ENCODE measurements at places on chromosomes 12 and 14.

DNA sequence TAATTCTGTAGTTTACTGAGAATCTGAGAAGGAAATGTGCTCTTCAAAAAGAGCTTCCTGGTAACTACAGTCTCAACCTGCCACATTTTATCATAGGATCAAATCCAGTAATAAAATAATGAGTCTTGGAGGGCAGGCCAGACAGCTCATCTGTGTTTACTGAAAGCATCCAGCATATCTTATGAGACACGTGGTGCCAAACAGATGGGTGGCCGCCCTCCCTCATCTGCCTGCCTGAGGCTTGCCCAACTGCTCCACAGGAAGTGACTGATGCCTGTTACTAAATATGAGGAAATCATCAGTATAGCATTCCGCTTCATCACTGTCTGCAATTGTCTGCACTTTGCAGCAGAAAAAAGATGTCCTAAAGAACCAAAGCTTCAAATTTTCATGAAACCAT is 13.5 kb downstream of the DHRS7 start:
- DNase-seq, result peak; percentile 73

DNA sequence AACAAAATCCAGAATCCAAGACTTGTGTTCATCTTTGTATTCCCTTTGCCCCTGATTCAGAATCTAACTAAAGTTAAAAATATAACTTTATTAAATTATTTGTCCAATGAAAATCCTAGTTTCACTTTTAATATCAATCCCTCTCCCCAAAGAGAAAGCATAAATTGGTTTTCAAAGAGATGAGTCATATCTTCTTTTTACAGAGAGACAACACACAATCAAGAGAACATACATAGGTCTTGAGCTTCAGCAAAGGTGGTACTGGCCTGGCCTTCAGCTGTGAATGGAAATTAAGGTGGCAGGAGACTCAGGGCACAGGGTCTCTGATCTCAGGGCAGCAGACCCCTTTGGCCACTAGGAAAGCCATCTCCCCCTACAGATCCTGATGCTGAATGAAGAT is 4.3 kb upstream of the ASCL1 start:
- DNase-seq, result no peak

DNA sequence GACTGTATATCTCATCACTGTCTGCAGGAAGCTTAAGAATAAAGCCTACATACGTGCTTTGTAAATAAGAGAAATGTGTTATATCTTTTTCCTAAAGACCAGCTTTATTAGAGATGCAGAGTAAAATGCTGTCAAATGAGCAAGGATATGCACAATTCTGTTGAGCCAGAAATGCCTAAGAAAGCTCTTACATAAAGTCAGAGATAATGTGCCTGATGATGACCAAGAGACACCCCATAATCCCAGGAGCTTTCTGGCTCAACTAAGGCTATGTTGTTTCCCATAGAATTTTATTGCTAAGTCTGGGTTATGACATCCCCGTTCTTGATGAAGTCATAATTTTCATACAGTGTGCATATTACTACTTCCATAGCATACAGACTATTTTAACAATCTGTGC is 209.9 kb downstream of the GALC start:
- no peak for DNase-seq

- DNase-seq, result no peak
Measured at GRCh38 chr12:98863167-98863566, 218.1 kb downstream of the APAF1 start.

GRCh38 chr14:52910572-52910971 is 40.3 kb downstream of the FERMT2 start:
- no peak for DNase-seq

- no peak for DNase-seq
Measured at GRCh38 chr12:15627995-15628945, 160.9 kb downstream of the EPS8 start.

DNA sequence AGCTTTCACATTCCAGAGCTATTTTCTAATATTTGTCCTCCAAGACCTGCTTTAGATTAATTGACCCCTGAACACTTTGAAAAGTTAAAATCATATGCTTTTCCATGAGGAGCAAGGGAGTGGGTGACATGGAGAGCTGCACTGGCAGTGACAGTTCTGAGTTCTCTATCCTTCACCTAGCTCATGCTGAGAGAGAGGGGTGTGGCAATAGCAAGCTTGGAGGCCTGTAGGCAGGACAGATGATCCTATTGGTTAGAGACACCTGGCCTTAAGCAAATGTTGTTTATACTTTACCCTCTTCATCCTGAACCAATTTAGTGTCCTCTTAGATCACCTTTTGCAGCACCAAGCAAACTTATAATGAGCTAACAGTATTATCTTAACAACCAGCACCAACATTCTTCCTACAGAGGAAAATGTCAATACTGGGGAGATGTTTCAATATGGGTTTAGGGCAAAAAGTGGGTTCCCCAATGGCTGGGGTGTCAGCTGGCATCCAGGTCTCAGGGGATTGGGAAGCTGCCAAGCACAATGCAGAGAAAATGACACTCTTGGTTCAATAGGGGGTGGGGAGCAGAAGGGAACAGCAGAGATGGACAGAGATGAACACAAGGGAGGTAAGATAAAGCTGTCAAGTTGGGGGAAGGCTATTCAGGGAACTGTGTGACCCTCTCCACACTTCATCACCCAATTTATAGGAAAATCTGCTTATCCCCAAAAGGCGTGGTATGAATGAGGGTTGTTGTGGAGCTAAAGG is 37.0 kb upstream of the PPM1H start:
- DNase-seq, result no peak

DNA sequence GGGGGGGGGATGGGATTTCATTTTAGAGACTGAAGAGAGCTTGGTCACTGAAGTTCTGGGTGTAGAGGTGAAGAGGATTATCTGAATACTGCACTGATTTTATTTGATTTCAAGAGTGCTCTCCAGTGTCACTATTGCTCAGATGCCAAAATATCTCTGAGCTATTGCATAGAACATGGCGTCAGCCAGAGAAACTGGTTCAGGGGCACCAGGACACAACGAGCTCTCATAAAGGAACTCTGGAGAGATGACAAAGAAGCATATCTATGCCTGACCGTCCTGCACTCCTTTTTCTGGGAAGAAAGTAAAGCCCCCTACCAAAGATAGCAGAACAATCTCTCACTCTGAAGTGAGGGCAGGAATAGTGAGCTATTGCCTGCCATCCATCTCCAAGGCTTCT is 2.0 kb downstream of the SLC7A8 start:
- DNase-seq, result no peak

DNA sequence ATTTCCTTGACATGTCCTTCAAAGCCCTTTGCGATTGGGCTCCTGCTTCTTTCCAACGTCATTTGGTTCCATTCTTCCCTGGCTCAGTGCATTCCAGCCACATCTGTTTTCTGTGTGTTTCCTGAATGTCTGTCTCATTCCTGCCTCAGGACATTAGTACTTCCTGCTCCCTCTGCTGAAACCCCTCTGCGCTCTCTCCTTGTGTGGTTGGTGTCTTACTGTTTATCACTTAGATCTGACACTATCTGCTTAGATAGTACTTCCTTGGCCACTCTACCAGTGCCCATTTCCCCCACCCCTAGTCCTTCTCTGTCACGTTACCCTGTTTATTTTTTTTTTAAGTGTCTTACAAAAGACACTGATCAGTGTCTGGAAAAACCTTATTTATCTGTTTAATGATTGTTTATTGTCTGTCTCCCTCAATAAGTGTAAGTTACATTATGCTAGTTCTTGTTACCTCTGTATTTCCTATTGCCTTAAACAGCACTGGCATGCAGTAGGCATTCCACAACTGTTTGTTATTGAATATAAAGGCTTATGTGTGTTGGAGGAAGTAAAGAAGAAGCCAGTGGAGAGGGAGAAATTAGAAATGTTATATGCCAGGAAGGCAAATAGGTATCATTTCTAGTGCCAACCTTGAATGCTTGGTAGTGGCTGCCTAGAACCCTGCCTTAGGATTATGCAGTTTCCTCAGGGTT is 21.5 kb downstream of the DYRK2 start:
- DNase-seq, result no peak

DNA sequence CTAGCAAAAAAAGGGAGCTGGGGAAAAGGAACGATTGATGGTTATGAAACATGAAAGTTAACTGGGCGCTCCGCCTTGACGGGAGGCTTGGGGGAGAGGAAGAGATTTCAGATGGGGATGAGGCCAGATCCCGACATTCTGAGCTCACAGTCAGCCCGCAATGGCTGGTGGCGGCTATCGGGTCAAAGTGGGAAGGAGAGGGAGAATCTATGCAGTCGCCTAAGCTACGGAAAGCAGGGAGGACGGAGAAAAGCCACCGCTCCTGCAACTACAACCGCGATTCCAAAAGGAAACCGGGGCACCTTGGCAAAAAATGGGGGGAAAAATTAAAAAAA is 502 bp downstream of the MPHOSPH9 start:
- DNase-seq, result no peak

GRCh38 chr12:51281202-51281924 is 11.1 kb upstream of the SMAGP start:
- no peak for DNase-seq

DNA sequence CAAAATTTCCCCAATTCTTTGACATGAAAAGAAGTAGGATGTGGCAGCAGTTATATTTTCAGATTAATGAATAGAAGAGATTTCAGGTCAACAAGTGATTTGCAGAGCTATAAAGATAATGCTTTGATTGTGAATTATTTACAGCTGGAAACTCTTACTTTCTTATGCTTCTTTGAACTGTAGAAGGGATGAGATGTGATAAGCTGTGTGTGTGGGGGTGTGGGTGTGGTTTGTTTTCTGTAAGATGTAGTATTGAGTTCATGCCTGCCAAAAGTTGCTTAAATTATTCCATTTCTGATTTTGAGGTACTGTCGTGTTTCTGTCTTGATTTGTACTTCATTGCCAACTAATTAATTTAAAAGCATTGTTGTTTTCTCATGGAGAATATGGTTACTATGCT is 22.7 kb downstream of the AEBP2 start:
- no peak for DNase-seq

DNA sequence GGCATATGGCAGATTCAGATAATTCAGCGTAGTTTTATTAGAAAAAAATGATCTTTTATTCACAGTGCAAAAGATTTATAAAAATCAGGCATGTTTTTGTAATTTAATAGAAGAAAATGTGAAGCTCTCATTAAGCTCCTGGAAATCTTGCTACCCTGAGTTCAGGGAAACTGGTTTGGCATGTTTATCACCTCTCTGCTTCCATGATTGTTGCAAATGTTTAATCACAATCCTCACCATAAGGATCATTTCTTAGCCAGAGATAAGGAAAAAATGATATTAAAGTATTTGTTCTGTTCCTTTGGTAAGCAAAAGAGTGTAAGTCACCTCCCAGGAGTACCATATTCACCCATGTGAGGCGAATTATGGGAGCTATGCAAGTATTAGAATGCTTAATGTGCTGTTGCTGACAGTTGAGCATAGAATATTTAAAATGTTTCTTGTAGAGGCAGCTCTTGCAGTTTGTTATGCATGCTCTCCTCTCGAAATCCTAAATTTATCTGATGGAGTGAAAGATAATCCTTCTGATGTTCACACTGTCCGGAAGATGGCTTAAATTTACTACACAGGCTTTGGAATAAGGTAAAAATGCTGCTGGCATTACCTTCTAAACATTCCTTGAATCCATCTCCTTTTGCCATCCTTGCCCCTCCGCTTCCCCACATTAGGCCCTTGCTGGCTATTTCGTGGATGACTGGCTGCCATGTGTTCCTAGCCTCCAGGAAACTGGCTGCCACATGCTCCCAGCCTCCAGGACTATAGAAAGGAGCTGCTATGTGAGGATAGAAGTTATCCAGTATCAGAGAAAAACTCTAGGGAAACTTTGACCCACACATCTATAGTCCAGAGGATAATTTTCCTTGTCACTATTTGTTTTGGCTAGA is 115.8 kb upstream of the CCDC198 start:
- no peak for DNase-seq

GRCh38 chr12:130563323-130563722 is 152.8 kb downstream of the RIMBP2 start:
- DNase-seq, result no peak

DNA sequence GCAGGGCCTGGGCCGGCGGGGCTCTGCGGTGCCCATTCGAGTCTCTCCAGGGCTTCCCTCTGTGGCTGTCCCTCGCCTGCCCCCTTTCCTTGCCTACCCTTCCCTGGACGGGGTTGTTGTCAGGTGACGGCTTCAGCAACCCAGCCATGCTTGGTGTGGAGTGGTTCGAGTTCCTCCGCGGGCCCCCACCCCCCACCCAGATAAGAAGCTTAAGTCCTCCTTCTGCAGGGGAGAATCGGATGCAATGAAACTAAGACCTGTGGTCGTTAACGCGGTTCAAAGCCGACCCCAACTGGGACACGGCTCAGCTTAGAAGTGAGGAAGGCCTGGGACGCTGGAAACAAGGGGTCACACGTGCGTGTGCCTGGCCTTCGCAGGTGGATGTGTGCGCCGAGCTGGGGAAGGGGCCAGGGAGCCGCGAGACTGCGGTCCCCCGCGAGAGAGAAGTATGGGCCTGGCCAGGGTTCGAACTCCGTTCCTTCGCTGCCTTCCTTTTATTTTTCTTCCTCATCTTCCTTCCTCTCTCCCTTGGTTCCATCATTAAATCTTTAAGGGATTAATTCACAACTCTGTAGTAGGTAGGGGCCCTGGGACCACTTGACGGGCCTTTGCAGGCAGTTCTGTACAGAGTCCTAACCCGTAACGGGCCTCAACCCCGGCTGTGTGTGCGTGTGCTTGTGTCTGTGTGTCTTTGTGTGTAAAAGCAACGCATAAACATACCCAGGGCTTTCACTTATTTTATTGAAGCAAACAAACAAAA is 3.5 kb downstream of the TTC6 start:
- DNase-seq, result no peak

- no peak for DNase-seq
Measured at GRCh38 chr14:23413681-23414080, 5.6 kb upstream of the MYH6 start.

DNA sequence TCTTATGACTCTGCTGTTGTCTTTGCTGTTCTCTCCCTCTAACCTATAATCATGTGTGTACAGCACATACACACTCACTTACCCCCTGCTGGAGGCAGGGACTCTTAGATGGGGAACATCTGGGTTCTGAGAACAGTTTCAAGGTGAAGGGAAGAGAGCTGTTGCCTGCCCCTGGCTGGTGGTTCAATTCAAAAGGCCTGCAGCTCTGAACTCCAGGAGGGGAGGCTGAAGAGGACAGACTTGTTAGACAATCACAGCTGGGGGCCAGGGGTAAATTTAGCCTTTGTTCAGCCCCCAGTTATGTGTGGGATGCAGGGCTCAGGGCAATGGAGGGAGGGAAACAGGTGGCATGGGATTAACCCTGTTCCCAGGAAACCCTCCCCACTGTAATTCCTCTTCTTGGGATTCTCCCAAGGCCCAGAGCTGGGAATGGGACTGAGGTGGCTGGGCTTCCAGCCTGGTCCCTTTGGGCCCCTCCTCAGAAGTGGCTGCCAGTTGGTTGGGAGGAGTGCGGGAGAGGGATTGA is 1.9 kb downstream of the MYL6B start:
- no peak for DNase-seq

DNA sequence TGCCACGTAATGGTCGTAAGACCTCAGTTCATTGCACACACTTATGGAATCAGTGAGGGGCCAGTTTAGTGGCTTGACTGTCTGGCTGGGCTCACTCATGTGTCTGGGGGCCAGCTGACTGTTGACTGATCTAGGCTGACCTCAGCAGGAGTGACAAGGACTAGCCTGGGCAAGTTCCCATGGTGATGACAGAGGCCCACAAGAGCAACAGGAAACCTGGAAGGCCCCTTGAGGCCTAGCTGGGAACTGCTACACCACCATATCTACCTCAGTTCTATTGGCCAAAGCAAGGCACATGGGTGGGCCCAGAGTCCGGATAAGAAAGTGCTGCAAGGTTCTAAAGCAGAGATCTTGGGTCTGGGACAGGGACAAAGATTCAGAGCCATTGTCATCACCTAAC is 21.3 kb upstream of the RFLNA start:
- no peak for DNase-seq
